Daoy (cell line): ENCODE measurements at places on chromosomes 7 and 10. TPM values are rescaled to one million over a fixed set of nuclear protein-coding genes. Genes with fewer than 3 reads are reported as not detected.
A peak's percentile ranks its signal among the peaks of the same experiment; 100 is the strongest.

FAS gene
- total RNA-seq = 5.2 and 5.8 TPM in 2 replicates

CYP3A5 gene
- 0.12 and 0.57 TPM in 2 replicates for total RNA-seq

LDB3 gene
- total RNA-seq = 0.45 TPM in 1 of 2 replicates, not detected in the other

DNA sequence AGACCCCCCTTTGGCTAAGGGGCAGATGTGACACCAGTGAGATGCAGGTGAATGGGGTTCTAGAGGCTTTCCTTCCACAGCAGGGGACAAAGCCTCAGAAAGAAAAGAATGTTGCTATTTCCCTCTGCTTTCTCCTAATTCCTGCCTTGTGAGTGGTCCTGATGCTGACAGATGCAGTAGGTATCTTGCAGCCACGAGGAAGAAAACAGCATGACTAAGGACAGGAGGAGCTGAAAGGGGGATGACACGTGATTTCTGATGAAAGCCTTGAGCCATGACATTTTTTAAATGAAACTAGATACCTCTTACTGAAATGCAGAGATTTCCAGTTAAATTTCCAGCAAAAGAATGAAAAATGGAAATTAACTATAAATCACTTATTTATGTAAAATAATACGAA, 92.4 kb downstream of the C1GALT1 start:
- no peak for DNase-seq

DNA sequence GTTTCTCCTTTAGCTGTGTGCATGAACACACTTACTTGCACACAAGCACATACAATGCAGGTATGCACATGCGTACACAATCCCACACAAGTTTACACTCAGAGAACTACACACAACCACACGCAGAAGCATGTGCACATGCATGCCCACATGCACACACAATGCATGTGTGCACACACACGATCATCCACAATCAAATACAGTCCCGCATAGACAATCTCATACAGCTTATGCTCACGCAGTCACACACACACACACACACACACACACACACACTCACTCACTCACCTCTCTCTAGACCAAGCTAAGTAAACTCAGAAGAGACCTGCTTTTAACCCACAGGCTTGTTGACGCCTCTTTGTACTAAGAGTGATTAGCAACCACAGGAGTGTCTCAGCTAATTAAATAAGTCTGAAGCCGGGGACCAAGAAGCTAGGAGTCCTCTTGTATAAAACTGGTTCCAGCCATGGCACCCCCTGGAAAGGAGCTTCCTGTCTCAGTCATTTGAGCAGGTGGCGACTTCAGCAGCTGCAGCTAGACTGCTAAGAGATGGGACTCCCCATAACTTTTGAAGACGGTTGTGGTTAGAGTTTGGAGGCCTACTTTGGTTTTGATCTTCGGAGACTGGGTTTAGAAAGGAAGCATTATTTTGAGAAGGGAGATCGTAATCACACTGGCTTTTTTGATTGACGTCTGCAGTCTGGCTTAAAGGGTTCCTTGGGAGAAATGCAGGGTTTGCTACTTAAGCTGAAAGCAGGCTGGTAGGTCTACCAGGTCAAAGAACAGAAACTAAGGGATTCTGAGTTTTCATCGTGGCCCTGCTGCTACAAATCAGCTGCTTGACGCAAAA, 82.3 kb upstream of the ADRB1 start:
- no peak for DNase-seq

DNA sequence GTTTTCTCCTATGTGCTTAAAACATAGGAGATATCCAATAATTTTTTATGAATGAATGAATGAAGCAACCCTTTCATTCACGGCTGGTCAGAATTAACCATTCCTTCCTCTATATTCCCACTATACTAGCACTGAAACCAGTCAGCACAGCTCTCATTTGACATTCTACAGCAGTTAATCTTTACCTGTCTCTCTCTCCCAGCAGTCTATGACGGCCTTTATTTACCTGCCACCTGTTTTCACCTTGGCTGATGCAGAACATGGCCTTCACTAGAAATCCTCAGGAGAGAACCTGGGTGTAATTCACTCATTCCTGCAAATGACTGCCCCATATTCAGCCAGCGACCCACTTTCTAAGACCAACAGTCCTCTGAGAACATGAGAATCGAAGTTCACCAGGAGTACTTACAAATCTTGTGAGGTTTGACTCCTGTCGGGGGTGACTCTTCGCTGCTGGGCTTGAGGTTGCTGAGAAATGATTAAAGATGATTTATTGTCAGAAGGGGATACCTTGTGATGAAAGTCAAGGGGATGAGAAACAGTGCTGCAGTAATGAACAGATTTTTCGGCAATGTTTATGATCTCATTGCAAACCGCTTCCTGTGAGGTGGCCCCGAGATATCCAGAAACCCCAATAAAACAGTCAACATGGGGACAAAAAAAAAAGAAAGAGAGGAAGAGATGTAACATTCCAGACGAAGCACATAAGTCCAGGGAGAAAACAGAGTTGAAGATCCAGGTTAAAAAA, 30.9 kb upstream of the PDLIM1 start:
- DNase-seq = no peak

- DNase-seq = no peak
Measured at GRCh38 chr10:94102436-94102835, 108.7 kb downstream of the PLCE1 start.

- DNase-seq = no peak
Measured at GRCh38 chr10:21368728-21369425, 156.6 kb downstream of the SKIDA1 start.

- peak; percentile 45 for DNase-seq
Measured at GRCh38 chr7:100875356-100875751, 451 bp downstream of the SRRT start.

DNA sequence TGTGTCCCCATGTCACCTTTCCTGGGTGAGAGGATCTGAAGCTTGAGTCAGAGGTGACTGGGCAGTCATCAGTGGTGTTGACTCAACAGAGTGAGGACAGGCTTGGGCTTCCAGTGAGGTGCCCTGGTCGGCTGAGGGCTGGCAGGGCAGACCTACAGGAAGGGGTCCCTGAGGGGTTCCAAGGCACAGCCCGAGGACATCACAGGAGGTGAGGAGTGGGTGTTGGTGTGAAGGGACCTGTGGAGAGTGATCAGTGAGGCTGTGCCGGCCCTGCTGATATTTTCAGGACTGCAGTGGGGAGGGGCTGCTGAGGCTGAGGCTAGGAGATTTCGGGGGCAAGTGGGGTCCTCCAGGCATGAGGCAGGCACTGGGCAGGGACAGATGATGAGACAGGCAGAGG, 545.5 kb downstream of the TCERG1L start:
- DNase-seq = no peak

- DNase-seq = no peak
Measured at GRCh38 chr7:50486512-50486911, 36.4 kb upstream of the FIGNL1 start.

GRCh38 chr10:124898471-124898870, 43.5 kb upstream of the ZRANB1 start:
- DNase-seq = no peak

DNA sequence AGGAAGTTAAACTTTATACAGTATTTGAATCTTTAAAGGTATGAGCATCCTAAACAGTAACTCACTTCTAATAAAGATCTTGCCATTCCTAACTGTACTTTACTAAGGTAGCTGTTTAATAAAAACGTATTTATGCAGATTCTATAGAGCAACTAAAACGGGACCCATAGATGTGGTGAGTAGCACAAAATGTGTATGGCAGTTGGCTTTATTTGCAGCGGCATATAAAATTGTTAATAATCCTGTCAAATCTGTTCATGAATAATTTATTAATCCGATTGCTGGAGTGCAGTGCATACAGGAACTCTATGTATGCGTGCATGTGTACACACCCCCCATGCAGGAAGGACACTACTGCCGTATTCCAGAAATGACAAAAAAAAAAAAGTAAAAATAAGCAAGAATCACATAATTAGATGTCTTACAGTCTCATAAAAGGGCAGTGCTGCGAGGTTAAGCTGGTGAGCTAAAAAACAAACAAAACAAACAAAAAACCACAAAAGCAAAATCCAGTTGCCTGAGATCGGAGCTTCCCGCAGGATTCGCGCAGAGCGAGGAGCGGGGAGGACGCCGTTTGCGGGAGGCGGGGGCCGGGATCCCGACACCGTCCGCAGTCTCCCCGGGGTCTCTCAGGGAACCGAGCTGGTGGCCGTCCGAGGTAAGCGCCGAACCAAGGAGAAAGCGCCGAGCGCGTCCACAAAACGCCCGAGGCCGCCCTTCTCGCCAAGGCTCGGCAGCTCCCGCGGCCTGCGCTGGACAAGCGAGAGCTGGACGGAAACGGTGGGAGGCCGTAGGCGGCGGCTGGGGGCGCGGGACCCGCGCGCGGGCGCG, 518 bp upstream of the COMMD3 start:
- DNase-seq = no peak
